ENCODE measurements at places on chromosomes 13 and 19. TPM values are rescaled to one million over a fixed set of nuclear protein-coding genes. Genes with fewer than 3 reads are reported as not detected.

SHISA2 gene
- total RNA-seq, result not detected

DNA sequence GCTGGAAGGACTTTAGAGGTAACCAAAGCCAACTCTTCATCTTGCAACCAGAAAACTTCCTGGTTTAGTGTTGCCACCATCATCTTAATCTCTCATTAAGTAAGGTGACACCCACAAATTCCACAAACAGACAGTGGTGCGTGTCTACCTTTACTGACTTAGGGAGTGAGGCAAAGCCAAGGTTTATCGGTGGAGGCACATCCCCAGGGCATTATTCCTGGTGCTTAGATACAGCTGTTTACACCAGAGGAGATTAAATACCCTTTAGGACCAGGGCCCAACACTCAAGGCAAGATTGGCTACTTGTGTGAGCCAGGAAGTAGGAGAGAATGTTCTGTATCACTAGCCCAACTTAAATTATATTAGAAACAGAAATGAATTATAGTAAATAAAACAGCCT is 9.5 kb downstream of the STOML3 start:
- no peak for DNase-seq

ZNF575 gene
- total RNA-seq, result 3.4 TPM

- no peak for DNase-seq
Observed at GRCh38 chr19:35320065-35320713, 8.8 kb upstream of the CD22 start.

GRCh38 chr13:42893214-42893671 is 98.8 kb downstream of the EPSTI1 start:
- DNase-seq, result peak; percentile 12

DNA sequence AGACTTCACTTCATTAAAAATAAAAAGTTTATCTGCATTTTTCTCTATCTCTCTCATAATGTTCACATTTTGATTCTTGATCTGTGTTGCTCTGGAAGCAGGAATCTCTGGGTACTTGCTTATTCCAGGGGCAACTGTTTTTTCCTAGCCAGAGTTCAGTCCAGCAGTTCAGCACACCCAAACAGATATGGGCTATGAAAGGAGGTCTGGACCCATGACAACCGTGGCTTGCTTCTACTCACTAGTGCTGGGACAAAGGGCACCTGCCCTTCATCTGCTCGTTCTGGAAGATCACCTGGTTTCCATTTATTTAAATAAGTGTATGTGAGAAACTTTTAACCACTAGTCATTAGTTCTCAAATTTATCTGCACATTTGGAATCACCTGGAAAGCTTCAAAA is 36.0 kb downstream of the POLR1D start:
- no peak for DNase-seq
